RCC 7860 (cell line): ENCODE measurements at places on chromosomes 11 and 22.

- peak; percentile 53 for DNase-seq
These were observed 28.0 kb downstream of the SWAP70 start for GRCh38 chr11:9691865-9692264.

- DNase-seq, result no peak
These were observed 71.0 kb downstream of the RBFOX2 start for GRCh38 chr22:35957589-35957988.

GRCh38 chr22:29148036-29148435 is 57.7 kb upstream of the EMID1 start:
- no peak for DNase-seq

- no peak for DNase-seq
These were observed 145.0 kb upstream of the RAG2 start for GRCh38 chr11:36743039-36743438.

GRCh38 chr22:20438678-20439492 is 1.3 kb upstream of the SCARF2 start:
- no peak for DNase-seq

- no peak for DNase-seq
These were observed 339.1 kb downstream of the GUCY1A2 start for GRCh38 chr11:106679181-106679580.

GRCh38 chr11:20045098-20045688 is 115.1 kb downstream of the DBX1 start:
- DNase-seq, result no peak

GRCh38 chr11:39651857-39652461 is 1807.5 kb downstream of the LRRC4C start:
- DNase-seq, result no peak

DNA sequence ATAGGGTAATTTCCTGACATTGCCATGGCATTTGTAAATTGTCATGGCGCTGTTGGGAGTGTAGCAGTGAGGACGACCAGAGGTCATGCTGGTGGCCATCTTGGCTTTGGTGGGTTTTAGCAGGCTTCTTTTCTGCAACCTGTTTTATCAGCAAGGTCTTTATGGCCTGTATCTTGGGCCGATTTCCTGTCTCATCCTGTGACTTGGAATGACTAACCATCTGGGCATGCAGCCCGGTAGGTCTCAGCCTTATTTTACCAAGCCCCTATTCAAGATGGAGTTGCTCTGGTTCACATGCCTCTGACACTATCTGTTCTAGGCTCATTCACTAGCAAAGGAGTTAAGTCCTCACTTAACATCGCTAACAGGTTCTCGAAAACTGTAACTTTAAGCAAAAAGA is 1374.2 kb downstream of the FAM181B start:
- DNase-seq, result no peak

- no peak for DNase-seq
These were observed 446.3 kb downstream of the SOX6 start for GRCh38 chr11:15909937-15910598.

DNA sequence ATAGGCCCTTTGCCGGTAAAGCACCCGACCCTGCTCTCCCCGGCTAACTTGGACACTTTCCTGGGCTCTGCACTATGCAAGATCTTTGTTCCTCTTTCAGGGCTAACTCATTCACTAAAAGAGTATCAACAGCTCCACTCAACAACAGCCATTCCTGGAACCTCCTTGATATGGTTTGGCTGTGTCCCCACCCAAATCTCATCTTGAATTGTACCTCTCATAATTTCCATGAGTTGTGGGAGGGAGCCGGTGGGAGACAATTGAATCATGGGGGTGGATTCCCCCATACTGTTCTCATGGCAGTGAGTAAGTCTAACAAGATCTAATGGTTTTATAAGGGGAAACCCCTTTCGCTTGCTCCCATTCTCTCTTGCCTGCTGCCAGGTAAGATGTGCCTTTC is 330.0 kb downstream of the TENM4 start:
- no peak for DNase-seq

GRCh38 chr11:81345609-81346008 is 1388.1 kb downstream of the FAM181B start:
- no peak for DNase-seq

- no peak for DNase-seq
These were observed 74.6 kb downstream of the CASP12 start for GRCh38 chr11:104823657-104824056.

DNA sequence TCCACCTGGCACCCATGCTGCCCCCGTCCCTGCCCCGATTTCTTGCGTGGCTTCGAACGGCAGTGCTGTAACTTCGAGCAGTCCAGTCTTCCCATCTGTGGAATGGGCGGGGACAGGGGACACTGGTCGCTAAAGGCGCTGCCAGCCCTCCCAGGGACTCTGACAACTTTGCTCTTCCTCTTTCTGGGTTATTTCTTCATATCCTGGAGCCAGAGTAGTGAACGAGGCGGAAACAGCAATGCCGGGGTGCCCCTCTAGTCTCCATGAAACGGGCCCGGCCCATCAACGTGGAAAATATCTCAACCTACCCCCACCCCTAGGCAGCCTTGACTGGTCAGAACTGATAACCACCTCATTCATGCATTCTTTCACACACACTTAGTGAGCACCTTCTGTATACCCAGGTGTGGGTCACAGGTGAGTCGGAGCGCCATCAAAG is 42.8 kb downstream of the TRIOBP start:
- DNase-seq, result no peak

- peak; percentile 90 for DNase-seq
These were observed 705.4 kb upstream of the TENM4 start for GRCh38 chr11:80146232-80146631.

- peak; percentile 15 for DNase-seq
These were observed 231.0 kb downstream of the DDX10 start for GRCh38 chr11:108895579-108896480.

DNA sequence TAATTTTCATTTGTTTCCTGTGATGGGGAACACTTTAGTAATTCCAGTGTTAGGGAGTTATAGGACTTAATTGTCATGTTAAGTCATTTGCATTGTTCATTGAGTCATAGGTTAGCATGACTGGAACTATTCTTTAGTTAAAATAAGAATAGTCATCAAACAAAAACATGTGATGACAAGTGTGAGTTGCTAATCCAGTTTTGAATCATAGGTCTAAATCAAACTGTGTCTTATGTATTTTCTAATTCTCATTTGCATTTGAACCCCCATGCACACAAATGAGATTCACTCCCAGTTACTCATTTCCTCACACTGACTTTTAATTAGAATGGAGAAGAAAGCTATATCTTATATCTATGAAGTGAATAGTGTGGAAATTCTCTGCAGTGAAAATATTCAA is 405.6 kb downstream of the LRRC4C start:
- no peak for DNase-seq

DNA sequence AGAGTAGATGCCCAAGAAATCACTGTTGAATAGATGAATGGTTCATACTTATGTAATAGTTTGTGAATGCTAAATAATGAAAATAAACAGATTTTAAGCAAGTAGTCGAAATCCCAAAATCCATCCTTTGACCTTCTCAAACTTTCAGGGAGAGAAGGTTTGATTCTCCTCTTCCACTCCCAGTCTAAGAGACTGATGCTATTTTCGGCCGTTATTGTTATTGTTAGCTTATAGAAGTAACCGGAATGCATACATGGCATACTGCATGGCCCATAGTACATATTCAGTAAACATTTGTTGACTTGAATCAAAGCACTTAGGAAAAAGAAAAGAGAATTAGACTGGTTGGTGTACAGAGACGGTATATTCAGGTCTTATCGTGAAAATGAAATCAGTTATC is 76.6 kb downstream of the NAV2 start:
- no peak for DNase-seq

- DNase-seq, result no peak
These were observed 73.5 kb upstream of the API5 start for GRCh38 chr11:43238341-43238740.

DNA sequence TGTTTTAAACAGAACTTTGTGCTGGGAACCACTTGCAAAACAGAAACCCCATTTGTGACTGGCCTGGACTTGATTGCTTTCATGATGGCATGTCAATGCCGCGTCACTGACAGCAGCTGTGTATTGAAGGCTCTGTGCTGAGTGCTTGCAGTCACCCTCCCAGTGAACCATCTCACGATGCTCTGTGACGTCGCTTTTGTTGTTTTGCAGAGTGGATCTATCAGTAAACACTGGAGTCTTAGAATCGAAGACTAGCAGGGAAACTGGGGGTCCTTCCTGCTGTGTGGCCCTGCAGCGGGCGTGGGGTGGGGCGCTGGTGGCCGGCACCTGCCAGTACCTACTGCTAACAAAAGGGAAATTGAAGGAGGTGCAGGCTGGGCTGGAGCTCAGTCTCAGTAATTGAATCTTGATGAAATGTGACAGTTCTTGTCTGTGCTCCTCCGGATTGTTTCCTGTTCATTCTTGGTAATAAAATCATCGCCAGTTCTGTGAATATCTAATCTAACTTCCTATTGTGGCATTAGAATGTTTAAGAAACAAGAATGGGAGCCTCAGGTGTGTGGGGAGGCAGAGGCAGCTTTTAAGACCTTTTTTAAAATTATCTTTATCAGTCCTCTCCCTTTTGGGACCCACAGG is 50.5 kb upstream of the PARVG start:
- no peak for DNase-seq

DNA sequence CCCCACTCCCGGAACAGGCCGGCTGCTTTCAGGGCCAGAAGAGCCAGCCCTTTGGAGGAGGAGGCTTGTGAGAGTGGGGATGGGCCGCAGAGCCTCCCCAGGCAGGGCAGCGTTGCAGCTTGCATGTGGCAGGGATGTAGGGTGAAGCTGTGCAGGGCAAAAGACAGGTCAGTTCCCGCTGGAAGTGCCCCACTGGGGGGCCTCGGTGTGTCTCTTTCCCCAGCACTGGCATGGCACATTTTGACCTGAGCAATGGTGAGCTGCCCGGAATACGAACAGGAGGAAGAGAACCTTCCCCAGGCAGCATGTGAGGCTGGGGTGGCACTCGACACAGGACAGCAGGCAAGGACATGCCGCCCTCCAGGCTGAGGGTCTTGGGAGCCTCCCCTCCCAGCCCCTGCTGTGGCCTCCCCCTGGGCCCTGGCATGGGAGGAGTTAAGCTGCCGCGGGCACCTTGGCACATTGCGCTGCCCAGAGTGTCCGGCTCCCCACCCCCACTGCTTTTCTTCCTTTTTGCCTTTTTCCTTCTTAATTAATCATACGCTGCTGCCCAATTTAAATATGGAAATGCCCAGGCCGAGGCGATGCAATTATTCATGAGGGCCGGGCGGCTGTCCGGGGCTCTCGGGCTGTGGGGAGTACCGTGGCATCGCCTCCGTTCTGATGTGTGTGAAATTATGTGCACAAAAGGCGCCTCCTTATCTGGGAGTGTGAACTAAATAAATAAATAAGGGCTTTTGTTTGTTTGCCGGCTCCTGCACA is 76.0 kb upstream of the WNT7B start:
- DNase-seq, result peak; percentile 29

DNA sequence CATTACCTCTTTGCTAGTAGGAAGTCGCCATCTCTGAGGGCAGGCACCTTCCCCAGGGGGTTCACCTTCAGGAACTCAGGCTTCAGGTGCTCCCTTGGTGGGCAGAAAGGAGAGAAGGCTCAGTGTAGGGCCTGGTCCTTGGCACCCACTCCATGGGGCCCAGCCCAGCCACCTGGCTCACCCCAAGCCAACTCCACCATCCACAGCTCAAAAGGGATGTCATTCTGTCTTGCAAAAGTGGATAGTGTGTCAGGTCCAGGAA is 2.7 kb upstream of the GSTT4 start:
- DNase-seq, result no peak

DNA sequence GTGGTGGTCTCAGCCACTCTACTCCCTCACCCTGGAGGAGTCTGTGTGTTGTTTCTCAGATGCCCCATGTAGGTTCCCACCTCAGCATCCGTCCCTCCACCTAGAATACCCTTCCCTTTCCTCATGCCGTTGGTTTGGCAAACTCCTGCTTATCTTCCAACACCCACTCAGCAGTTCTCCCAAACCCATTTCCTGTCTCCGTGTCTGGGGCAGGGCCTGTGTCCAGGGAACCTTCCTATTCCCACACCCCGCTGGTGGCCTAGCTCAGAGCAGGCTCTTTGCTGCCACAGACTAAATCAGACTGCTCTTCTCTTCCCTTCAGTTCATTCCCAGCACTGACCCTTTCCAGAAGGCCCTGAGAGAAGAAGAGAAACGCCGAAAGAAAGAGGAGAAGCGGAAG is 7.5 kb upstream of the SREBF2 start:
- no peak for DNase-seq

DNA sequence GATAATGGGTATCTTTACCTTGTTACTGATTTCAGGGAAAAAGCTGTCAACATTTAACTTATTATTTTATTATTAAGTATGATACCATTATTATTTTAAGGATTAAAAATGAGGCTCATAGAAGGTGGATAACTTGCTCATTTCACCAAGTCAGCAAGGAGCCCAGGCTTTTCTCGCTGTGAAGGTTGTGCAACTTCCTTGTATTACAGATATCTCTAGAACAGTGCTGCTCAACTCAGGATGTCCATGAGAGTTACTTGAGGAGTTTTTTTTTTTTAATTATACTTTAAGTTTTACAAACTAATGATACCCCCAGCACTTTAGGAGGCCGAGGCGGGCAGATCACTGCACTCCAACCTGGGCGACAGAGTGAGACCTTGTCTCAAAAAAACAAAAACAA is 98.2 kb downstream of the INSC start:
- no peak for DNase-seq

- no peak for DNase-seq
These were observed 43.4 kb upstream of the TMPRSS4 start for GRCh38 chr11:118033443-118033842.

DNA sequence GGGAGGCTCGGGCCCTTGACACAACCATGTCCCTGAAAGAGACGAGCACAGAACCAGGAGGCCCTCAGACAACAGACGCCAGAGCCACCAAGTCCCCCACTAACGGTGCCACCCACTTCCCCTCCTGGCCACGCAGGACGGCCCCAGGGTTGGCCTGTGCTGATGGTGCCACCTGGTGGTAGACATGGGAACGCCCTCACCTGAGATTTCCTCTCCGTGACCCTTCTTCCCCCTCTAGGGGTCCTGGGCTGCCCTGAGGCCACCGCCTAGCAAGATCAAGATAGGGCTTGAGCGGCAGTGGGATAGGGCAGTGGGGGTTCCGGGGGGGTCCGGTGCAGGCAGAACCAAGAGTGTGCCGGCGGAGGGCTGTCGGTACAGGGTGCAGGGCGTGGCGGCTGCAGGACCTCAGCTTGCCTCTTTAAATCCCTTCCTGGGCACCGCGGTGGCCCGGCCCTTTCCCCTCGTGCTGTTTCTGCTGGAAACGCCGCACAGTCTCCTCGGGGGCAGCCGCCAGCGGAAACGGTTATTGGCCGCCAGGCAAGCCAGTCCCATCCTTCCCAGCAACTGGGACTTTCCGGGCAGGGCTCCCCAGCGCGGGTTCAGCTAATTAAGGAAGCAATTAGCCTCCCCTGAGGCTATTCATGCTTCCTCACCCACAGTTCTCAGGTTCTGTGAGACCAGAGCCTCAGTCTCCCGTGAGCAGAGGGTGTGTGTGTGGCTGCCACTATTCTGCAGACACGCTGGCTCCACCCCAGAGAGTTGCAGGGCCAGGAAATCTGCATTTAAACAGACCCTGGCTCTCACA is 5.5 kb upstream of the NFAM1 start:
- DNase-seq, result peak; percentile 41

GRCh38 chr22:23233752-23234408 is 53.6 kb downstream of the BCR start:
- DNase-seq, result peak; percentile 22

GRCh38 chr11:117905524-117905923 is 23.7 kb downstream of the TMPRSS13 start:
- DNase-seq, result no peak
